ENCODE measurements at places on chromosomes 2 and 18.
A peak's percentile ranks its signal among the peaks of the same experiment; 100 is the strongest.

DNA sequence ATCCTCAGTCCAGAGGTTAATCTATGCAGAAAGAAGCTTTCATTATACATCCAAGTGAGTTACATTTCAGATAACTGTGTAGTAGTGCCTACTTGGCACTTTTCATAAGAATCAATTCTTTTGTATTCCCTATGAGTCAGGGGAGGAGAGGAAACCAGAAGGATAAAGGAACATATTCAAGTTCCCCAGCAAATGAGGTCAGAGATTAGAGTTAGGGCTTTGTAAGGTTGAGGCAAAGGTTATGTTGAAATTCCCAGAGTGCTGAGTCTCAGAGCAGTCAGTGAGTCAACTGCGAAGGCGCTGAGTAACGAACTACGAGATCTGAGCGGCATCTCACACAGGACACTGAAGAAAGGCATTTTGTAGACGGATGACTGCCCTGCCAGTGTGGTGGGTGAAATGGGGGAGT, 25.1 kb upstream of the ME2 start:
- no peak for DNase-seq

GRCh38 chr2:201233812-201234662, 26.3 kb upstream of the CASP8 start:
- DNase-seq, result no peak

GRCh38 chr18:36428431-36429029, 131.0 kb downstream of the FHOD3 start:
- no peak for DNase-seq

- DNase-seq, result no peak
Measured at GRCh38 chr2:203662951-203663350, 43.5 kb upstream of the CD28 start.

- DNase-seq, result no peak
Measured at GRCh38 chr18:46311491-46311890, 207.3 kb downstream of the HAUS1 start.

- DNase-seq, result no peak
Measured at GRCh38 chr18:57801325-57801724, 1.8 kb downstream of the ATP8B1 start.

DNA sequence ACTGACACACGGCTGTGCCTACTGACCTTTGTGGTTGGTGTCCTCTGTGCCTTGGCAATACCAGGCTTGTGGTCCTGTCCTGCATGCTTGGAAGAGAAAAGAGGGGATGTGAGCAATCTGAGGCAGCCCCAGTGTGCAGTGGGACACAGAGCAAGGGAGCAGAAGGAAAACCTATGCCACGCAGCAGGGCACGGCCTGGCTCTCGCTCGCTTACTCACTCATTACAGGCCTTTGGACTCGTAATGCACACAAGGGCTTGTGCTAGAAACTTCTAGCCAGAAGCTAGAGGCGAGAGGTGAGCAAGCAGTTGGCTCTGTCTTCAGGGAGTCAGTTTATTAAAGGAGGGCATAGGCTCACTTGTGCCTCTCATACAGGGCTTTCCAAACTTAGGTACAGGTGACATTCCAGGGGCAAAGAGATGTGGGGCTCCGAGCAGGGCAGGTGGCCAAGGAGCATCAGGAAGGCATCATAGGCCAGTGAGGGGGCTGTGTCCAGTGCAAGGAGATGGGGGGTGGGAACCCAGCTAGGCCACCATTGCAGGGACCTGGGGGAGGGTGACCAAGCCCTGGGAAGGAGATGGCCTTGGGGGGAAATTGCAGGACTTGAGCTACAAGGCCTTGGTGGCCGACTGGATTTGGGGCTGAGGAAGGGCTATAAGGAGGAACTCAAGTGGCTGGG, 100.8 kb downstream of the DYSF start:
- no peak for DNase-seq

- DNase-seq, result no peak
Measured at GRCh38 chr2:41928526-41928925, 119.3 kb upstream of the PKDCC start.

GRCh38 chr2:120079647-120080046, 66.8 kb downstream of the EPB41L5 start:
- no peak for DNase-seq

GRCh38 chr2:36360063-36360462, 4.5 kb downstream of the CRIM1 start:
- DNase-seq, result no peak

DNA sequence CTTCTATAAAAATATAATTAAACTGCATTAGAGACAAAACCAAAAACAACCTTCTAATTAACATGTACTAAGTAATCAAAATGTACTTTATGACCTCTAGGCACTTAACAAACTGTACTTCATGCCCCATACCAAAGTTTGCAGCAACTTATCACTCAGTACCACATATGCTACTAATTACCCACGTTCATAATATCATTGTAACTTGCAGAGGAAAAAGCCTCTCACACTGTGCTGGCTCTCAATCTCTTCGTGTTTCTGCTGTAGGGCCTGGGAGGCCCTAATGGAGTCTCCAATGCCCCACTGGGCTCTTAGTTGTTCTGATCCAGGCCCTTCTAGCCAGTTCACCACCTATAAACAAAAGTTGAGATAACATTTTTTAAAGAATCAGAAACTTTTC, 82.1 kb upstream of the CCDC141 start:
- DNase-seq, result no peak

- no peak for DNase-seq
Measured at GRCh38 chr2:69584127-69584889, 59.2 kb downstream of the AAK1 start.

DNA sequence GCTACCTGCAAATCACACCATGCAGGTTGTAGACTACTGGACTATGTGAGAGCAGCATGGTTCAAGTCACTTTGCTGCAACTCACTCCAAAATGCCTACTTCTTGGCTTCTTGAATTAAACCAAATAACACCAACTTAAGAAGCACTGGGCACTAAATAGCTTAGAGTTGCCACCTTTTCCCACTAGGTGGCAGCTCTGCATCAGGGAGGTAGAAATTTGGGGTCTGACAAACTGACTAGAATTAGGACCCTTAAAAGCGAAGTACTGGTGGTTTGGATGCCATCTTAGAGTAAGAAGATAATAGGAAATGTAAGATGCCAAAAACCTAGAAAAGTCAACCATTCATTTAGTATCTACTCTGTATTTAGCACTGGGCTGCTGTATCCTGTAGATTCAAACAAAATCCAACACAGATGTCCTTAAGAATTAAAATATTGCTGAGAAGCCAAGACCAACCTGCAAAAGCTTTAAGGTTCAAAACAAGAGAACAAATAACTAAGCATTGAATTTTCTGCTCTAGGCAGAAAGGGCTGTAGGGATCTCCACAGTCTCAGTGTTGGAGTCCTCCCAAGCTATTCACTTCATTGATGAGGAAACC, 65.5 kb downstream of the CCBE1 start:
- peak; percentile 29 for DNase-seq

DNA sequence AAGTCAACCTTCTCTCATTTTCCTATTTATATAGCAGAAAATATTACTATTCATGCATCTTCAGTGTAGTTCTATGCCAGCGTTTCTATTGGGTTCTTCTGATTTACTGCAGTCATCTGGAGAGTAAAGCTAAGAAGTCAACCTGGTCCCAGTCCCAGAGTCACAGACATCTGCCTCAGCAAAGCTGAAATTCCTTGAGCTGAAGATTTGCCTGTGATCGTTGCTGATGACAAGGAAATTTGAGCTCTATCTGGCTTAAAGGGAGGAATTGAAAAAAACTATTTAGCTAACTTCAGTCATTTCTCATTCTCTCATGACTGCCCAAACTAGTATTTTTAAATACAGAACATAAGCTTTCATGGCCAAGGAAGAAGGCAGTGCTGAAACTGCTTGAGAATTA, 45.7 kb downstream of the RND3 start:
- no peak for DNase-seq

DNA sequence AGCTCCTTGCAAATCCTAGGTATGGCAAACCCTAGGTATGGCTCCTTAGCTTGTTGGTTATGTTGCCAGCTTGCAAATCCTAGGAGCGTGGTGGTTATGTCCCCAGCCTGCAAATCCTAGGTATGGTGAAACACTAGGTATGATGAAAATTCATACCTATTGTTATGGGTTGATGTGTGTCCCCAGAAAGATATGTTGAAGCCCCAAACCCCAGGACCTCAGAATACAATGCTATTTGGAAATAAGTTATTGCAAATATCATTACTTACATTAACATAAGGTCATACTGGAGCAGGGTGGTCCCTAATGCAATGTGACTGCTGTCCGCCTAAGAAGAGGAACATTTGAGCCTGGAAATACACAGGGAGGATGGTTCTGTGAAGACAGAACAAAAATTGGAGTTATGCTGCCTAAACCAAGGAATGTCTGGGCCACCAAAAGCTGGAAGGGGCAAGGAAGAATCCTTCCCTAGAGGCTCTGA, 220.8 kb downstream of the MYCN start:
- DNase-seq, result no peak

GRCh38 chr2:219358170-219359075, 25.9 kb upstream of the RESP18 start:
- DNase-seq, result no peak

GRCh38 chr2:241153616-241154015, 3.3 kb downstream of the PPP1R7 start:
- DNase-seq, result no peak

- no peak for DNase-seq
Measured at GRCh38 chr2:95359501-95359930, 43.0 kb upstream of the FAHD2A start.

DNA sequence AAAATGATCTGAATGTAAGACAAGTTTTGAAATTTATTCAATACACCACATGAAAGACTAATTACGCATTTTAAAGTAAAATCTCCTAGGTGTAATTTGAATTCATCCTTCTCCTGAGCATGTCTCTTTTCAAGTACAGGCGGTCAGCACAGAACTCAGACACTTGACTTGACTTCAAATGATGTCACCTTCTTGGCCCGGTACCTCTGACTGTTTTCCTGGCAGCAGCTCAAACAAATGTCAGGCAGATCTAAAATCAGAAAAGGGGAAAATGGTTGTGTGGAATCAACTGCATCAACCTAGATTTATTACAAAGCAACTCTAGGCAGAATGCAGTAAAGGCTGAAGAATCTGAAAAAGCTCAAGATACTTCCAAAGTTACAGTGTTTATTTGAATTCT, 11.4 kb upstream of the PROKR1 start:
- no peak for DNase-seq

DNA sequence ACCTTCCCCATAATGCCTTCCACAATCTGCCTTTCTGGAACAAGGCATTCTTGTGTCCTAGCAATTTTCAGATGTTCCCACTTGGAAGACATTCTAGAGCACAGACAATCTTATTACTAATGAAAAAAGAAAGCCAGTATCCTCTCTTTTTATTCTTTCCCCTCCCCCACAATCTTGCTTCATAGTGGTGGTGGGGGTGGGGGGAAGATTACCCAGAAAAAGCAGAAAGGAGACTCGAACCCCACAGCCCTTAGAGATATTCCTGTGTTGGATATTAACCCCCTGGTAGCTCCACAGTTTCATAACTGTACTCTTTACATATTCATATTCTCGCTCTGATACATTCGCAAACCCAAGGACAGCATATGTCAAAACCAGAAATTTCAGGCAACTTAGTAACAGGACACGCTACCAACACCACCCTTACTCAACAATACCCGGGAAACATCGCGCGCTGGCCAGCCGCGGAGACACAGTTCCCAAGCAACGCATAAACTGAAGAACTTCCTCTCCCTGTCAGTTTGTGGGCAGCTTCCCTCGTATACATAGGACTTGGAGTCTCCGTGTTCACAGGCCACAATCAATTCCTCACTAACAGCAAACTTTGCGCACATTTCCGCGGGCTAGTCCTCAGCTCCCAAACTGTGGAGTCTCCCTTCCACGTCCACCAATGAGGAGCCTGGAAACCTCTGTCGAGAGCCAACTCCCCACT, 793 bp downstream of the NR4A2 start:
- DNase-seq, result no peak

DNA sequence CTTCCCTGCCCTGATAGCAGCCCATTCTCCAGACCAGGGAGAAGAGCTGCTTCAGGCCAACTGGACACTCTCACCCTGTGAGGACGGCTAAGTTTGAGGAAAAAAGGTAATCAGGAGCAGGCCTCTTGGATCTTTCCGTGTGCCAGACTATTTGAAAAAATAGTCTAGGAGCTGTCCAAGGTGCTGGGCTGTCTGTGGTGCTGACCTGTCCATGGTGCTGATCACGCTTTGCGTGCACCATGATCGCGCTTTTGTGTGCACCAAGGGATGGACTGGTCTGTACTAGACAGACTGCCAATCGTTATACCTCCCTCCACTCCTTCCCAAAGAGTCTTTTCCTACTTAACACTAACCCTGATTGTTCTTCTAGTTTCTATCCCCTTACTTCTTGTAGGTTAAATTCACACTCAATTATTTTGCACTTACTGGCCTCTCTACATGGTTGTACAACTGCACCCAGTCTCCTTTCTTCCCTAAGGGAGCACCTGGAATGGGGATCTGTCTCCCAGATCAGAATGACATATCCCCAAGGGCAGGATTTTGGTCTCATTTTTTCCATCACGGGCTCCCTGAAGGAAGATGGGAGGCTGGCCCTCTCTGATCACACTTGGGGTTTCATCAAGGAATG, 295.4 kb downstream of the CELF4 start:
- peak; percentile 49 for DNase-seq

GRCh38 chr2:215553946-215554345, 118.1 kb upstream of the FN1 start:
- no peak for DNase-seq

GRCh38 chr2:135768863-135769262, 27.2 kb downstream of the UBXN4 start:
- no peak for DNase-seq

DNA sequence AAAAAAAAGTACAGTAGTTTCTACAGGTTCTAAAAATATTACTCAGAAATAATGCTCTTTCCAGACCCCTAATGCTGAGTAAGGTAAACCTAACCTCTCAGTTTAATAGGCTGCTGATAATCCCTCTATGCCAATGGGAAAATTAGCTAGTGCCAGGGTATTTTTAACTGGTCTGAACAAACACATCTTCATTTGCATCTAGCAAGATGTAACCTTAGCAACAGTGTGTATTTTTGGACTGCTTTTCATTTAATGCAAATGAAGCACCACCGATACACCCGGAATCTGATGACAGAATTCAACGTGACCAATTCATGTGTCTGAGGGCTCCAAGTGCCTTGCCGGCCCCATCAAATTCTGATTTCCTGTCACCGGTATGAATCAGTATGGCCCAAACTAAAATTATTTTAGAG, 47.4 kb upstream of the CYRIA start:
- DNase-seq, result no peak

GRCh38 chr2:128716299-128716721, 397.6 kb upstream of the HS6ST1 start:
- no peak for DNase-seq

GRCh38 chr2:239288951-239289511, 111.8 kb downstream of the HDAC4 start:
- no peak for DNase-seq

All from astrocyte of the cerebellum (primary cell).